Epithelial cell of umbilical artery (primary cell): ENCODE measurements at places on chromosomes 4 and X. TPM values are rescaled to one million over a fixed set of nuclear protein-coding genes. Genes with fewer than 3 reads are reported as not detected.

Gene GSX2
- total RNA-seq, result not detected in 2 replicates

Gene PAGE2B
- total RNA-seq, result not detected in 2 replicates

Gene EMD
- total RNA-seq, result 14.1 and 21.4 TPM in 2 replicates

Gene ETDB
- not detected in 2 replicates for total RNA-seq

Gene VCX
- not detected in 2 replicates for total RNA-seq

Gene NXF2
- not detected in 2 replicates for total RNA-seq

Gene STAG2
- 72.8 and 86.9 TPM in 2 replicates for total RNA-seq

Gene FABP2
- not detected in 2 replicates for total RNA-seq

Gene F8A3
- total RNA-seq, result 0.30 and 0.65 TPM in 2 replicates

Gene FGF16
- total RNA-seq, result 3.5 and 5.8 TPM in 2 replicates

Gene WDR45
- 24.0 and 34.0 TPM in 2 replicates for total RNA-seq

Gene RAB33A
- total RNA-seq, result 1.2 and 1.9 TPM in 2 replicates

Gene MAML3
- 4.4 and 7.8 TPM in 2 replicates for total RNA-seq
